ENCODE measurements at places on chromosomes 7 and 10. TPM values are rescaled to one million over a fixed set of nuclear protein-coding genes. Genes with fewer than 3 reads are reported as not detected.

Gene TEX47
- not detected for total RNA-seq

Gene CNPY1
- total RNA-seq: not detected

Gene PTN
- total RNA-seq: not detected

Gene BRAT1
- total RNA-seq: 35.0 TPM

Gene LIPM
- not detected for total RNA-seq

Gene CYP2E1
- 0.40 TPM for total RNA-seq

Gene SYT15B
- total RNA-seq: 0.13 TPM

Gene LIPK
- not detected for total RNA-seq

Gene ANKRD30A
- not detected for total RNA-seq

Gene MYL7
- not detected for total RNA-seq

Gene SPDYE2
- total RNA-seq: not detected

Gene AKR1C4
- not detected for total RNA-seq

Gene ACSM6
- not detected for total RNA-seq

Gene WDR86
- 0.55 TPM for total RNA-seq

DNA sequence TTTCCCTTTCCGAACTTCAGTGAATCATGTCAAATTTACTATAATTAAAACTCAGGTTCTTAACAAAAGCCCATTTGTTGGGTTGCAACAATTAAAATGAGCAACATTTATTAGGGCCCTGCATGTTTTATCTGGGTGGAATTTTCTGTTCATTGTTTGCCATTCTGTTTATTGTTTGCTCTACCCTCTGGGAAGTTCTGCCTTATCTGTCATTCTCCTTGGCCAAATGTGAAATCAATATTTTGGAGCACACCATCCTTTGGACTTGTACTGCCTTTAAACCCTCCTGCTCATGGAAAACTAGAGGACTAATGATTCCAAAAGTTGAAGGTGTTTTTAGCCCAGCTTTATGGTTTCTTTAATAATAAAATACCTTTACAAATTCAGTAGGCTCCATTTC lies 134.5 kb upstream of the KCND2 start:
- no peak for DNase-seq

- DNase-seq: no peak
Observed at GRCh38 chr7:141441837-141442627, 109.2 kb upstream of the AGK start.

- no peak for DNase-seq
Observed at GRCh38 chr10:46077731-46078413, 31.8 kb upstream of the MSMB start.

GRCh38 chr7:83866582-83866981 lies 217.6 kb upstream of the SEMA3E start:
- no peak for DNase-seq

DNA sequence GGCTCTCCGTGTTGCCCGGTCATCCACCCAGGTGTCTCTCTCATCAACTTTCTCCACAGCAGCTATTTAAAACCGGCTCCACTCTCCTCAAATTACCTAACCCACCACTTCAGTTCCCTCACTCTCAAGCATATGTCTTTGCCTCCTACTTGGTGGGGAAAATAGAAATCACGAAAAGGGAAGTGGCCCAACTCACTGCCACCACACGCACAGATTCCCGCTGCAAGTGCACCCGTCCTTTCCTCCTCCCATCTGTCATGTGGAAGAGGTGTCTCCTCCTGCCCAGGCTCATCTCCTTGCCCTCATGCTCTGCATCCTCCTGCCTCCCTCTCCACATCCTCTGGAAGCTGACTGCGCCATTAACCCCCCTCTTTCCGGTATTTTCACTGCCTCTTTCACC lies 80.8 kb upstream of the MKX start:
- no peak for DNase-seq

DNA sequence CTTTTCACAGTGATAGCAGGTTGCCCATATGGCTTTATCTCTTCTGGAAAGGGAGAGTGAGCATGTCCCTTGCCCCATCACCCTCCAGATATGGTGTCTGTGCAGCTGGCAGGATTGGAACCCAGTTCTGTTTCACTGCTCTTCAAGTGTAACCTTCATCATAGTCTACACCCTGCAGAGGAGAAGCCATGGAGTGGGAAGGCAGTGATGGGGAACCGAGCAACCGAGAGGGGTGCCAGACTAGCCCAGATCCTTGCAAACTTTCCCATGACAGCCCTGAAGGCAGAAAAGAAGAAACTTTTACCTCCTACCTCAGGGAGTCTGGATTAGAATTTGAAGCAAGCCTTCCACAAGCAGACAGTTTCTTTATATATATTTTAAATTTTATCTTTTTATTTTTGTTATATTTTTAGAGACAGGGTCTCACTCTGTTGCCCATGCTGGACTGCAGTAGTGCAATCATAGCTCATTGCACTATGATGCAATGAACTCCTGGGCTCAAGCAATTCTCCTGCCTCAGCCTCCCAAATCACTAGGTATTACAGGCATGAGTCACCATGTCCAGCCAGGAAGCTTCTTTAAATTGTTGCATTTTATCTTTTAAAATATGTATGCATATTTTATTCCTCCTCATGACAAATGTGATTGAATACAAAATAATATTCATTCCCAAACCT lies 133.3 kb downstream of the KCNMA1 start:
- DNase-seq: no peak

DNA sequence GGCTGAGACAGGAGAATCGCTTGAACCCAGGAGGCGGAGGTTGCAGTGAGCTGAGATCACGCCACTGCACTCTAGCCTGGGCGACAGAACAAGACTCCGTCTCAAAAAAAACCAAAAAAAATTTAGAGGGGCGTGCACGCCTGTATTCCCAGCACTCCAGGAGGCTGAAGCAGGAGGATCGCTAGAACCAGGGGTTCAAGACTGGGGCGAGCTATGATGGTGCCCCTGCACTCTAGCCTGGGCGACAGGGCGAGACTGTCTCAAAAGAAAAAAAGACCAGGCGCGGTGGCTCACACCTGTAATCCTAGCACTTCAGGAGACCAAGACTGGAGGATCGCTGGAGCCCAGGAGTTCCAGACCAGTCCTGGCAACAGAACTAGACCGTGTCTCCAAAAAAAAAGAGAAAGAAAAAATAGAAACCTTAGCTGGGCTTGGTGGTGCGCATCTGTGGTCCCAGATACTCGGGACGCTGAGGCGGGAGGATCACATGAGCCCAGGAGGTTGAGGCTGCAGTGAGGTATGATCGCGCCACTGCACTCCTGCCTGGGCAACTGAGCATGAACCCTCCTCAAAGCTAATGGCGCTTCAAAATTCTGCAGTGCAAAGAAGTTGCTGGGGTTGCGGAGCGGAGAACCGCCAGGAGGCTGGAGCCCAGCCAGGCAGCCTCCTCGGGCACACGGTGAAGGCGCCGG lies 382 bp upstream of the MBLAC1 start:
- no peak for DNase-seq

- DNase-seq: no peak
Observed at GRCh38 chr10:111186358-111186757, 109.5 kb downstream of the ADRA2A start.

- DNase-seq: no peak
Observed at GRCh38 chr10:30827531-30828120, 198.1 kb upstream of the LYZL2 start.

- DNase-seq: no peak
Observed at GRCh38 chr10:47372726-47373125, 11.4 kb downstream of the ZNF488 start.

DNA sequence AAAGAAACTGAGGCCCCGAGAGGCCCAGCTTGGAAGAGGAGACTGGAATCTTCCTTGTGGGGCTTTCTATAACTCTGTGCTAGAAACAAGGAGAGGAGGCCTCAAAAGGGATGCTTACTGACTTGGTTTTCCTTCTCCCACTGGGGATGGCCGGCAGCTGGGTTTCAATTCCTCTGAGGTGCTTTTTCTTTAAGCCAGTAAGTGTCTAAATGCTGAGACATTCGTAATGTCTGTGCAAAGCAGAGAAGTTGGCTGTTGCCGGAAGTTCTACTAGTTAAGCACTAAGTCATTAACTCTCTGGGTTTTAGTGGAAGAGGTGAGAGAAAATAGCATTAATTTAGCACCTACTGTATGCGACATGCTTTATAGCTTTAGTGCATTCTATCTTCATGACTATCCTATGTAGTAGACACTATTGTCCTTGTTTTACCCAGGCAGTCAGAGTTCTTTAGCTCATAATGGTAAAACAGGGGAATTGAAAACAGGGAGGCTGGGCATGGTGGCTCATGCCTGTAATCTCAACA lies 135.2 kb downstream of the RGS10 start:
- DNase-seq: no peak

- DNase-seq: no peak
Observed at GRCh38 chr10:47023237-47024045, 112.2 kb downstream of the PTPN20 start.

DNA sequence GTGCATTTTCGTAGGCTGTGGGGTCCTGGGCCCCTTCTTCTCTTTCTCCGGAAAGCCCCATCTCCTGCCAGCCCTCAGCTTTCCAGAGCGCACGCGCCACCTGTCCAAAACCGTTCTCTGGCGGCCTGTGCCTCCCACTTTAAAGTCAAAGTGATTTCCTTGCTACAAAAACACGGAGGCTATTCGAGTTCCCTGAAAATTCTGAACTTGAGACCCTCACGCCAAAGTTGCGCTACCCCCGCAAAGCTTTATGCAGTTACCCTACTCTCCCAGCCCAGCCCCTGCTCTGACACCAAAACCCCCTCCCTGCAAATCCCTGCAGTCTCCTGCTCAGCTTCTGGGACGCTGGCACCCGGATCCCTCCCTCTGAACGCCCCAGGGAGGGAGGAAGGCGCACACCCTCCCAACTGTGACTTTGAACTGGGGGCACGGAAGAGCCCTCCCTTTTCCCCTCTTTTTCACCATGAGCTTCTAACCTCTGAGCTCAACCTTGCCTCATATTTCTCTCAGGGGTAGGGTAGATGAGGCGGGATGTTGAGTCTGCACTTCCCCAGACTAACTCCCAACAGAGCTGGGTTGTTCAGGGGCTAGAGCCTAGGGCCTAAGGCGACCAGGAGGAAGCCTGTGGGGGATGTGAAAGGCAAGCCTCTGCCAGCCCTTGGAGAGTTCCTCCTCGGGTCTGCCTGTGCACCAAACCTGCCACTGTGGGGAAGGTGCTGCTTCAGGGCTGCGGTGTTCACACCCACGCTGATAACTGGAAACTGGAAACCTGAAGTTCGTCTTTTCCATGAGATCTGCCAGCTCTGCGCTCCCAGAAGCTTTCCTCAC lies 2.7 kb upstream of the PAX4 start:
- DNase-seq: no peak

- peak; percentile 10 for DNase-seq
Observed at GRCh38 chr10:17510242-17510908, 56.0 kb upstream of the ST8SIA6 start.

DNA sequence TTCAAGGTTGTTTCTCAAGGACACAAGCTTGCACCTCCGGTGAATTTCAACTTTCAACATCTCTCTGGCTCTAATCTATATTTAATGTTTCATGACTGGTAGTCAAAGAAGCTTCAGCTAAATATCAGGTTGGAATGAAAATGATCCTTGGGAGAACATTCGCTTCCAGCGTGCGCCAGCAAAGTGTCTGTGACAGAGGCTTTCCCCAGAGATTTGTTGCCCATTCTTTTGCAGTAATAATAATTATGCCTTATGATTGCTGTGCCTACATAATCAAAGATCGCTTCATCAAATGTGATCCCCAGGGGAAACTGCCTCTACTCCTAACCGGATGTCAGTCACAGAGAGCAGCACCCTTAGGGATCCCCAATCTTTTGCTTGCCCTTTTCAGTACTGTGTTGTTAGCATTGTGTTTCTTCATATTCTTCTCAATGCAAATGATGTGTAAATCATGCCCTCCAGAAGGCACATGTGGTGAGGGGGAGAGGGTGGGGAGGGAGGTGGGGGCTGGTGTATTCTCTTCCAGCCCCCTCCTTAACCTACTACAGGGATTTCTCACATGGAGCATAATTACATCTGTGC lies 30.5 kb downstream of the FZD1 start:
- DNase-seq: no peak

GRCh38 chr7:36023033-36023560 lies 130.0 kb upstream of the EEPD1 start:
- DNase-seq: no peak

DNA sequence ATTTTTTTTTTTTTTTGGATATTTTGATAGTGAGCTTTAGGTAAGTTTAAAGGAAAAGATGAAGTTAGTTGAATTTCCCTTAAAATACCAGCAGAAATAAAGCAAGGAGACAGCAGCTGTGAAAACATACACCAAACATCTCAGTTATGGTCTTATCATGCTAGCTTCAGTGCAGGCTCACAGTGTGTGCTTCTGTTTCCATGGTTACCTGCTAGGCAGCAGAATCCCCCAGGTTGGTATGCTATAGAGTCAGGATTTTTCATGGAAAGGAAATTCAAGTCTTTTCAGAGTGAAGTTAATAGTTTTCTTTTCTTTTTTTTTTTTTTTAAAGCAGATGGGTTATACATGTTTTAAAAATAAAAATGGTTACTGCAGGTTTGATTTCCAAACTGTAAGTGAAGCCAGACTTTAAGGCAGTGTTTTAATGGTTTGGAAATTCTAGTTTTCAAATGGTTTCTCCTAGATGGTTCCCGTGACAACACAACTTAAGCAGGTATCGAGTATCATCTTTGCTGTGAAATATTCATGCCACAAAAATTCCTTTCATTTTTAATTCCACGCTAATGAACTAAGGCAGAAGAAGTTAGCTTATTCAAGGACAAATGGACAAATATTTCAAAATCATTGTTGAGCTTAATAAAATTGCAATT lies 230.9 kb downstream of the BICC1 start:
- DNase-seq: no peak

GRCh38 chr10:123537188-123537961 lies 128.8 kb upstream of the GPR26 start:
- DNase-seq: no peak

- no peak for DNase-seq
Observed at GRCh38 chr10:78604721-78605120, 464.0 kb upstream of the ZMIZ1 start.

GRCh38 chr10:71319042-71319799 lies at the start of gene SLC29A3:
Gene SLC29A3, plus strand, starts transcription at chr10:71319259. Its CDS starts 51 bp downstream, at chr10:71319310.
- peak; percentile 64 for DNase-seq

GRCh38 chr10:24907956-24908355 lies 44.5 kb downstream of the PRTFDC1 start:
- no peak for DNase-seq

DNA sequence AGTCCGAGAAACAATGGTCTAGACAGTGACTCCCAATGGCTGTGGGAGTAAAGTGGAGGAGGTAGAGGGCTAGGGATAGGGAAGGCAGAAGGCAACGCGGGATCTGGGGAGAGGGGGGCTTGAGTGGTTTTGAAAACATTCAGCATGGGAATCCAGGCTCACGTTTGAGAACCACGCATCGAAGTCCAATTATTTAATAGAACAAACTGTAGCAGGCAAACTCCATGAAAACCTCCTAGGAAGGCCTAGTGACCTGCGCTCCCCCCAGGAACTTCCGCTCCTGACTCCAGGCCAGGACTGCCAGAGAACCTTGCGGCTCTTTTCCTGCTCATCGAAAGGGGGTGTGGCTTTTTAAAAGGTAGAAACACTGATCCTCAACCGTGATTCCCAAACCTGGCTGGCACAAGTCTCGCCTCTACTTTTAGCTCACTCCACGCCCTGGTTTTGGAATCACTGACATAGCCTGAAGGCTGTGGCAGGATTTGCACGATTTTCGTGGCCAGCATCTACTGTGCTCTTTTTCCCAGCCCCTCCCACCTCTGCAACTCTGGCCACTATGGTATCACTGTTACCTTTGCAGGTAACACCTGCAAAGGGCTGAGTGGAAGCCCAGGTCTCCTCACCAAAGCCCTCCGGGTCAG lies 43.4 kb downstream of the MYOF start:
- no peak for DNase-seq
